ENCODE measurements at places on chromosomes 2 and 18. TPM values are rescaled to one million over a fixed set of nuclear protein-coding genes. Genes with fewer than 3 reads are reported as not detected.
A peak's percentile ranks its signal among the peaks of the same experiment; 100 is the strongest.

DNA sequence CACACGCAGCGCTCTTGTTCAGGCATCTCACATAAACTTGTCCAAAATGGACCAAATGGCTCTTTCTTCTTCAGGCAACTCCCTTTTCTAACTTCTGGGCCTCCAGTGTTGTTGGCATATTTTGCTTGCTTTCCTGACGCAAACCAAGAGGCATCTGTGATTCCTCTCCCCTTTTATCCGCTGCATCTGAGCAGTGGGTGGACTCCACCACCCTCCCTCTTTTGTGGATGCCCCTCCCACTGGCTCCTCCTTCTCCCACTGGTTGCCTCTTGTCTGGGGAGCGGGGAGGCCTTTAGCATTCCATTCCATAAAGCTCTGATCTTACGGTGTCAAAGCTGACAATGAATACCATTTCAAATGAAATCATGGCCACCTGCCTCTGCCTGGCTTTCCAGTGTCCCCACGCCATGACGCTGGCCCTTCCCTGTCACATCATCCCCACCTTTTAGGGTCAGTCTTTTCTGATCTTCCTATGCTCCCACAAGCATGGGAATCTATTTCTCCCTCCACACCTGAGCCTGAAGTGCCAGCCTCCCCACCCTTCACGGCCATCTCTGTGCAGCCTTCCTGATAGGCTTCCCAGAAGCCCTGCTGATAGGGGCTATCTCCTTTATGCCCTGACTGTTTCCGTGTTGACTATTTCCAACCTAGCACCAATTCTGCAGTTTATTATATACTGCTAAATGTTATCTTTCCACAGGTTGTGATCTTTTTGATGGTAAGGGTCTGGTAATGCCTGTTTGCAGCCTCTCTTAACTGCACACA lies 51.5 kb downstream of the RPL37A start:
- H3K4me1 ChIP-seq, result peaks cover 49% of the 10 kb centered on the region
- no peaks in the 10 kb centered on the region for H3K36me3 ChIP-seq
- no peak overlapping the region for H3K27ac ChIP-seq
- no peaks in the 10 kb centered on the region for H3K27me3 ChIP-seq
- no peak overlapping the region for H3K4me3 ChIP-seq

- no peak overlapping the region for H3K27ac ChIP-seq
- peaks cover 6% of the 10 kb centered on the region for H3K4me1 ChIP-seq
- H3K4me3 ChIP-seq, result no peak overlapping the region
- no peak for DNase-seq
- no peaks in the 10 kb centered on the region for H3K36me3 ChIP-seq
These were observed 414.7 kb downstream of the LPIN1 start for GRCh38 chr2:12161085-12161484.

GRCh38 chr2:238868067-238868524 lies 20.2 kb downstream of the TWIST2 start:
- H3K4me1 ChIP-seq, result peaks cover 36% of the 10 kb centered on the region
- peak overlapping the region; percentile 53 for H3K27ac ChIP-seq
- H3K36me3 ChIP-seq, result no peaks in the 10 kb centered on the region
- H3K27me3 ChIP-seq, result no peaks in the 10 kb centered on the region
- no peak overlapping the region for H3K4me3 ChIP-seq
- peak; percentile 65 for DNase-seq

DNA sequence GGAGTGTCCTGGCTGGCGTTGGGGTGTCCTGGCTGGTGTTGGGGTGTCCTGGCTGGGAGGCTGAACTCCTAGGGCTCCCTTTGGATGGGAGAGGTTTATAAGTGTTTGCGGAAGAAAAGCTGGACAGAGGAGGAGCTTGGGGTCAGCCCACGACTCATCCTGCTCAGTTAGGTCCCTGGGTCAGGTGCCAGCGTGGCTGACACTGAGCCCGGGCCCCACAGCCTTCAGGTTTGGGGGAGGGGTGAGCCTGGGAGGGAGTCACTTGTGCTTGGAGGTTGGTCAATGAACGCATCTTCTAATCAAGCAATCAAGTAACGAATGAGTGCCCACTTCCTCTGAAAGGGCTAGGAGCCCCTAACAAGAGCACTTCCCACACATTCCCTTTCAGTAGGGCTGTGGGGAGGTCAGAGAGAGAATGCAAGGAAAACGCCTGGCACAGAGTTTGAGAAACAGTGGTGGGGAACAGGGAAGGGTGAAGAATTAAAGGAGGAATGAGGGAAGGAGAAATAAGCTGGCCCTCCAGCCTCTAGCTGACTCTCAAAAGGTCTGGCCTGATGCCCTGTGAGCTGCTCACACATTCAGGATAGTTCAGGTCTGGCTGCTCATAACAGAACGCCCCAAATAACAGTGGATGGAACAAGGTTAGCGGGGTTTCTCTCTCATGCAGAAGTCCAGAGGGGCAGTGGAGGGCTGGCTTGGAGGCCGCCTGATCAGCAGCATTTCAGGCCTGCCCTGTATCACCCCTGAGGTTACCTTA lies 670 bp downstream of the KCNIP3 start:
- H3K27me3 ChIP-seq, result peaks cover 3% of the 10 kb centered on the region
- H3K4me1 ChIP-seq, result peaks cover 12% of the 10 kb centered on the region
- DNase-seq, result no peak
- H3K27ac ChIP-seq, result no peak overlapping the region
- no peak overlapping the region for H3K4me3 ChIP-seq

DNA sequence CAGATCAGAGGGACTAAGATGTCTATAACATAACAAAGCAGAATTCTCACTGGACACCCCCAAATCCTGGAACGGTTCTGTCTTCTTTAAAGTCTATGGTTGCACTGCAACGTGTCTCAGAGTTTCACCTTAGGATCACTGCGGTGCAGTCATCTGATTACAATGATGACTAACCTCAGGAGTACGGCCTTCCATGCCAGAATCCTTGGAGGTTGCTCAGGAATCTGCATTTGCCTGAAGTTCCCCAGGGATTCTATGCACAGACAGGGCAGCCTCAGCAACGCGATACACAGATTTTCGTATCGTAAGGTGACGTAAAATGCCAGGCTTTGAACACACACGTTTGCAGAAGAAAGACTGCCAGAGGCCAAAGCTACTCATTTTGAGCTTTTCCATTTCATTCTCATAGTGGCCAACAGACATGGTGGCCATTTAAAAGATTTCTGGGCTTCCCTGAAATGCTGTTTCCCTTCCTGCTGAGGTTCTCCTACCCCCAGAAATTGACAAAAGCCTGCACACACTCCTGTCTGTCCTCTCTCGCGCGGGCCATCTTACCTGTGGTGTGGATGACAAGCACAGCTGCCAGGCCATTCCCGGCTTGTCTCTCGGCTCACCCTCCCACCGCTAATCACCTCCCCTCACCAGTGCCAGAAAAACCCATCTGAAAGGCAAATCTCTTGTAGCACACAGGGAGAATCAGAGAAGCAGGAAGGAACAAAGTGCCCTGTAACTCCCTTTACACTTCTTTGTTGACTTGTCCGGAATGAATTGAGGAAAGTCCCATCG lies 148.8 kb downstream of the ACKR3 start:
- no peak overlapping the region for H3K27ac ChIP-seq
- H3K27me3 ChIP-seq, result no peaks in the 10 kb centered on the region
- H3K4me1 ChIP-seq, result peaks cover 41% of the 10 kb centered on the region
- DNase-seq, result no peak
- H3K36me3 ChIP-seq, result no peaks in the 10 kb centered on the region
- H3K4me3 ChIP-seq, result no peak overlapping the region

The HRH4 gene
- total RNA-seq, result 0.40 TPM

All from suprapubic skin (tissue), 4 donors.